ENCODE measurements at places on chromosomes 1 and 21.

DNA sequence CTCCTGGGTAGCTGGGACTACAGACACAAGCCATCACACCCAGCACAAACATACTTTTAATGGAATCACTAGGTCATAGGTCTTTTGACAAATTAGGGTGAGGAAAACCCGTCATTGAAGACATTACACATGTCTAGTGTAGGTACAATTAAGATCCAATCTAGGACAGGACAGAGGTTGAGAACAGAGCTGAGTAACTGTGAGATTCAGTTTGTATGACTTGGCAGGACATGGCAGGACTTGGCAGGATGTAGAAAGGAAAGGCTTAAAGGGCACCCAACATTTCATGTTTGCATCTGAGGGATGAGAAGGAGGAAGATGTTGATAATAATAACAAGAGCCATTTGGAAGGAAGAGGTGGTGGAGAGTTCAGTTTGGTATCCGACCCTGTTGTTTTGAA lies 483.8 kb downstream of the PCP4 start:
- DNase-seq = no peak

DNA sequence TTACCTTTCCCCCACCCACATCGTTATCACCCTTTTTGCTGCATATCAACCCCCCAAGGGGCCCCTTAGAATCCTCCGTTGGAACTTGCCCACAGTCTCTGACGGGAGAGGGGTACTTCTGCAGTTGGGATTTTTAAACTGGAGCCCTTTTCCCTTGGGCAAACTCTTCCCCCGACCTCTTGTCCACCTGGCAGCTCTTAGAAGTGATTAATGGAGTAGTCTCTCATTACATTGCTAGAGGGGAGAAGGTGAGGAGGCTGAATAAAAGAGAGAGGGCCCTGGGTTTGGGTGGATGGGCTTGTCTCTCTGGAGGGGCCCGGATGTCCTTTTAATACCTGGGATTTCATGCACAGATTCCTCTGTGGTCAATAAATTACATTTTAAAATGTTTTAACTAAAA lies 27.2 kb upstream of the TSPAN2 start:
- DNase-seq = no peak

DNA sequence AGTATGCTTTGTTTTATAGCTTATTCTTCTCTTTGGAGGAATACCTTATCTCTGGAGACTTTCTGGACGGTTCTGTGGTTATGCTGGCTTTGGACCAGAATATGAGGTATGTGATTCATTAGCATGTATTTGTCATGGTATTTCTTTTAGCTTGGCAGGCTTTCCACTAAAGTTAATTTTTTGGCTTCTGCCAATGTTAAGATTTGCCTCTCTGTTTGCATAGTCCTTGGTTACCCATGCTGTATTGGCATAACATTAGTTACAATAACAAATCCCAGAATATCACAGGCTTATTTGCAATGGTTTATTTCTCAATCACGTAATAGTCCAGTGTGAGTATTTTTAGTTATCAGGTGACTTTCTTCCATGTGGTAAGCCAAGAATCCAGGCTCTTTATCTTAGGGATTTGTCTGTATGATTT lies 9.7 kb downstream of the ZMPSTE24 start:
- peak; percentile 47 for DNase-seq

DNA sequence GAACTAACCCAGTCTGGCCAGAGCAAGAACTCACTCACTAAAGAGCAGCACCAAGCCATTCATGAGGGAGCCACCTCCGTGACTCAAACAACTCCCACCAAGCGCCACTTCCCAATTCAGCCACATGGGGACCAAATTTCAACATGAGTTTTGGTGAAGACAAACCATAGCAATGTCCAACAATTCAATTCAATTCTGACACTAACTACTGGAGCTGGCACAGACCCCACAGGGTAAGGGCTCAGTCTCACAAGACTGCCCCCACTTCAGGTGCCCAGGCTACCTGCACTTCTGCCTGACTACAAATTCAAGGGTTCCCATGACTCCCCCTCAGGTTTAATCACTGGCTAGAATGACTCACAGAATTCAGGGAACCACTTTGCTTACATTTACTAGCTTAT lies 48.8 kb upstream of the RAP1A start:
- DNase-seq = no peak

DNA sequence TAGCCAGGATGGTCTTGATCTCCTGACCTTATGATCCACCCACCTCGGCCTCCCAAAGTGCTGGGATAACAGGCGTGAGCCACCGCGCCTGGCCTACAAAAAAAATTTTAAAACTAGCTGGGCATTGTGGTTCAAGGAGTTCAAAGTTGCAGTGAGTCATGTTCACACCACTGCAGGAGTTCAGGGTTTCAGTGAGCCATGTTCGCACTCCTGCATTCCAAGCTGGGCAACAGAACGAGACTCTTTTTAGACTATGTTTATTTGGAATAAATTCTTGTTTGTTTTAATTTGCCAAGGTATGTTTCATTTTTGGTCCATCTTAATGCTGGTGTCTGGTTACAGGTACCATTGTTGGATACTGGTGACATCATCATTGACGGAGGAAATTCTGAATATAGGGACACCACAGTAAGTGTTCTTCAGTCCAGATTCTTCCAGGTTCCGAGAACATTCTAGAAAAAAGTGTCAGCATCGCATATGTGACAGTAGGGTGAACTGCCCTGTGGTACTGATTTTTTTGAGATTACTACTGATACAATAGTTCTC lies 3.9 kb downstream of the PGD start:
- DNase-seq = no peak

DNA sequence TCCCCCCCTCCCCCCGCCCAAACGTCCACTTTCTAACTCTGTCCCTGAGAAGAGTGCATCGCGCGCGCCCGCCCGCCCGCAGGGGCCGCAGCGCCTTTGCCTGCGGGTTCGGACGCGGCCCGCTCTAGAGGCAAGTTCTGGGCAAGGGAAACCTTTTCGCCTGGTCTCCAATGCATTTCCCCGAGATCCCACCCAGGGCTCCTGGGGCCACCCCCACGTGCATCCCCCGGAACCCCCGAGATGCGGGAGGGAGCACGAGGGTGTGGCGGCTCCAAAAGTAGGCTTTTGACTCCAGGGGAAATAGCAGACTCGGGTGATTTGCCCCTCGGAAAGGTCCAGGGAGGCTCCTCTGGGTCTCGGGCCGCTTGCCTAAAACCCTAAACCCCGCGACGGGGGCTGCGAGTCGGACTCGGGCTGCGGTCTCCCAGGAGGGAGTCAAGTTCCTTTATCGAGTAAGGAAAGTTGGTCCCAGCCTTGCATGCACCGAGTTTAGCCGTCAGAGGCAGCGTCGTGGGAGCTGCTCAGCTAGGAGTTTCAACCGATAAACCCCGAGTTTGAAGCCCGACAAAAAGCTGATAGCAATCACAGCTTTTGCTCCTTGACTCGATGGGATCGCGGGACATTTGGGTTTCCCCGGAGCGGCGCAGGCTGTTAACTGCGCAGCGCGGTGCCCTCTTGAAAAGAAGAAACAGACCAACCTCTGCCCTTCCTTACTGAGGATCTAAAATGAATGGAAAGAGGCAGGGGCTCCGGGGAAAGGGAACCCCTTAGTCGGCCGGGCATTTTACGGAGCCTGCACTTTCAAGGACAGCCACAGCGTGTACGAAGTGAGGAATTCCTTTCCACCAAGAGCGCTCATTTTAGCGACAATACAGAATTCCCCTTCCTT lies 158.1 kb downstream of the RUNX1 start:
- DNase-seq = peak; percentile 81

GRCh38 chr1:59639266-59639665 lies 175.5 kb upstream of the HOOK1 start:
- no peak for DNase-seq

- no peak for DNase-seq
Observed at GRCh38 chr1:97904534-97904933, 16.3 kb downstream of the DPYD start.

GRCh38 chr1:156625436-156626078 lies 6.3 kb downstream of the HAPLN2 start:
- peak; percentile 82 for DNase-seq

GRCh38 chr1:208584167-208584755 lies 340.1 kb upstream of the PLXNA2 start:
- DNase-seq = no peak

DNA sequence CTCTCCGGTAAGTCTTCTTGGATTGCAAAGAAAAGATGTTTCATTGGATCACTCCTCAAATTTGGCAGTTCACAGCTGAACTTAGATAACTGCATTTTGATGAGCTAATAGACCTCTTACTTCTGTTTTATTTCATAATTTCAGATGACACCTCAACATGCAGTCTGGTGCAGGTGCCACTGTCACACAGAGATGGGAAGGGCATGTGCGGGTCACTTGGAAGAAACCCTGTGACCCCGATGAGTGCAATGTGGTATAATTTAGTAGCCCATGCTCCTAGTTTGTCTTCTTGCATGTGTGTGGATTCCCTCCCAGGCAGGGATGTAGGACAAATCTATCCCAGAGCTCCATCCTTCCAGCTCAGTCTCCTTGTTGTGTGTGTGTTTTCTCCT lies 481 bp upstream of the SLAMF1 start:
- no peak for DNase-seq

GRCh38 chr1:243433737-243434370 lies 178.0 kb downstream of the SDCCAG8 start:
- no peak for DNase-seq

- no peak for DNase-seq
Observed at GRCh38 chr1:32709476-32709875, 6.9 kb upstream of the SYNC start.

- DNase-seq = no peak
Observed at GRCh38 chr1:160208557-160209320, 3.6 kb downstream of the PEA15 start.

GRCh38 chr1:60510162-60510561 lies 436.6 kb upstream of the C1orf87 start:
- no peak for DNase-seq

GRCh38 chr1:77994117-77994705 lies 10.5 kb upstream of the DNAJB4 start:
- no peak for DNase-seq

DNA sequence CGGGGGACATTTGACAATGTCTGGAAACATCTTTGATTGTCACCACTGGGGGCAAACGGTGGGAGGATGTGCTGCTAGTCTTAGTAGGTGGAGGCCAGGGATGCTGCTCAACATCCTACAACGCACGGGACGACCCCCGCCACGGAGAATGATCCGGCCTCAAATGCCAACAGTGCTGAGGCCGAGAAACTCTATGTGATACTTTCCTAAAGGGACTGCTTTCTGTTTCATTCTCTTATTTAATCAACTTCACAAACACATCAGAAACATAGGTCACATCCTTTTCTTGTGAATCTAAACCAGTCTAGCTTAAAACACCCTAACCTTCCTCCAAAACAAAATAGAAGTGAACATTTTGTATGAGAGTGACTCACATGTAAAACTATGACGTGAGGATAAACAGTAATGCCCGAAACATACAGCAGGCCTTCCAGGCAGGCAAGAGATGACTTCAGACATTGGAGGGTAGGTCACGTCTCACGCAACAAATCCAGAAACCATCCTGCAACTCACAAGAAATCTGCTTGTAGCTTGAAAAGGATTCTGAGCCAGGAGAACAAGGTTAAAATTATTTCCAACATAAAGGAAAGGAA lies 37.2 kb upstream of the ETS2 start:
- DNase-seq = peak; percentile 24

DNA sequence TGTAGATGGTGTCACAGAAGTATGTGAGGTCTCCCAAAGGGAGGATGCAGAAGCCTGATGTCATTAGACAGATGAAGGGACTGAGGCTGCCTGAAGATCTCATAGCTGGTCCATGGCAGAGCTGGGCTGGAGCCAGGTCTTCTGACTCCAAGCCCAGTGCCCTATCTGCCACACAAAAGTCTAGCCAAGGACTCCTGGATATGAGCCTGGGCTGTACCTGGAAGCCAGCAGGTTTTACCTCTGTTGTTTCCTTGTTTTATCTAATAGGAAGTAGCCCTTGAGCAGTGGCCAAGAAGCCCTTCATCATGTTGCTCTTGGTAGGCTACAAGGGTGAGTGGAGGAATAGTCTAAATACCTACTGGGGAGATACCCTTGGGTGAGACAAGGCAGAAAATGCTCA lies 74.4 kb upstream of the SLC44A3 start:
- no peak for DNase-seq

GRCh38 chr1:161676441-161676840 lies 13.5 kb downstream of the FCGR2B start:
- DNase-seq = no peak

- no peak for DNase-seq
Observed at GRCh38 chr21:45078877-45079281, 4.5 kb downstream of the ADARB1 start.

- DNase-seq = peak; percentile 93
Observed at GRCh38 chr21:45876381-45877170, 105.0 kb upstream of the COL6A1 start.

- DNase-seq = no peak
Observed at GRCh38 chr1:244248426-244248825, 197.3 kb downstream of the ZBTB18 start.

DNA sequence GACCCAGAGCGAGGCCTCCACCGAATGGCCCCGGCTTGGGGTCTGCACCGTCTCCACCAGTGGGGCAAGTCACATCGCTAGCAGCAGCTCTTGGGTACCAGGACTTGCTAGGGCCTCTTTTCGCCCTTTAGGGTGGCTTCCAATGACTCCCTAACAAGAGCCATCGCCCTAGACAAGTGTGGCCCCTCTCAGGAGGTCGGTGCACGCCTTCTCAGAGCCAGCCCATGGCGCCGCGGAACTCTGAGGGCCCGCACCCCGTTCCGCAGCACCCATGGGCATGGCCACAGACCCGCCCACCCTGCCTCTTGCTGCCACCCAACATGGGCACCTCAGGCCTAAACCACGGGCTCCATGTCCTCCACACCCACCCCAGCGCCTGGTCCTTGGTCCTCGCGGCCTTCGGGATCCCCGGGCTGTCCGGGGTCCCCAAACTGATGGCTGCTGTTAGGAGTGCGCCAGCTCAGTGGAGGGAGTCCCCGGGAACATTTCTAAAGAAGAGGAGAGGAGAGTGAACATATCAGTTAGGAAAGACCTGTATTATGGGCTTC lies 3.2 kb upstream of the CACNA1S start:
- DNase-seq = no peak

DNA sequence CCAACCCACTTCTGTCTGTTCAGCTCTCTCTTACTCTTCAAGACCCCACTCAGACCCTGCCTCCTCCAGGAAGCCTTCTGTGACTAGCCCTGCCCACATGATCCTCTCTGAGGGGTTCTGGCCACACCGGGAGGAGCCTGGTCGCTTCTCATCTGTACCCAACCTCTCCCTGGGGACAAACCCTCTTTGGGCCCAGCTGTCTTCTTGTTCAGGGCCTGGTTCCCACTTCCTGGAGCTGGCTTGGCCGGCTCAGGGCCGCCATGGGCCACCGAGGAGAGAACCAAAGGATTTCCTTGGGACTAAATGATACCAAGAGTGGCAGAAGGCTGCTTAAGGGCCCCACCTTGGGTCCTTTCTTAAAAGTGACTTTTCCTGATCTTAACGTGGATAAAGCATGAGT lies 124.7 kb upstream of the ZBTB40 start:
- no peak for DNase-seq

GRCh38 chr1:151843398-151843797 lies 3.8 kb upstream of the C2CD4D start:
- no peak for DNase-seq

- DNase-seq = peak; percentile 75
Observed at GRCh38 chr1:240027059-240027462, 64.6 kb upstream of the FMN2 start.
